ENCODE measurements at places on chromosomes 12 and 14. TPM values are rescaled to one million over a fixed set of nuclear protein-coding genes. Genes with fewer than 3 reads are reported as not detected.

The INSM2 gene
- 0.08 TPM for total RNA-seq

The STAB2 gene
- not detected for total RNA-seq

The OS9 gene
- total RNA-seq, result 122 TPM

The LRRIQ1 gene
- total RNA-seq, result 0.41 TPM

The ACRBP gene
- 0.37 TPM for total RNA-seq

The MYO1H gene
- total RNA-seq, result not detected

The RHOJ gene
- not detected for total RNA-seq

The HOXC9 gene
- 14.1 TPM for total RNA-seq

The BICD1 gene
- 18.6 TPM for total RNA-seq

The PRIM1 gene
- total RNA-seq, result 29.6 TPM

The ATF7IP gene
- total RNA-seq, result 6.0 TPM

The BDKRB2 gene
- 3.2 TPM for total RNA-seq

The MOAP1 gene
- total RNA-seq, result 16.1 TPM

The CCDC198 gene
- 2.5 TPM for total RNA-seq

The RERGL gene
- not detected for total RNA-seq

The CLEC1A gene
- total RNA-seq, result not detected

The RIMBP2 gene
- total RNA-seq, result not detected

The KLRC4 gene
- total RNA-seq, result not detected

The SLC24A4 gene
- total RNA-seq, result 0.14 TPM

The LALBA gene
- total RNA-seq, result not detected

The ANO4 gene
- total RNA-seq, result 0.11 TPM

The WNT1 gene
- total RNA-seq, result not detected

The OAS1 gene
- total RNA-seq, result 92.2 TPM

The FGF6 gene
- total RNA-seq, result not detected

The TUBA1C gene
- total RNA-seq, result 1,723 TPM
